ENCODE measurements at places on chromosomes 16 and 17.

- no peak for DNase-seq
Observed at GRCh38 chr17:75288359-75288758, 874 bp downstream of the SLC25A19 start.

GRCh38 chr17:21294321-21295035 is 10.0 kb downstream of the MAP2K3 start:
- DNase-seq: no peak

GRCh38 chr17:51672065-51672464 is 411.7 kb downstream of the UTP18 start:
- no peak for DNase-seq

DNA sequence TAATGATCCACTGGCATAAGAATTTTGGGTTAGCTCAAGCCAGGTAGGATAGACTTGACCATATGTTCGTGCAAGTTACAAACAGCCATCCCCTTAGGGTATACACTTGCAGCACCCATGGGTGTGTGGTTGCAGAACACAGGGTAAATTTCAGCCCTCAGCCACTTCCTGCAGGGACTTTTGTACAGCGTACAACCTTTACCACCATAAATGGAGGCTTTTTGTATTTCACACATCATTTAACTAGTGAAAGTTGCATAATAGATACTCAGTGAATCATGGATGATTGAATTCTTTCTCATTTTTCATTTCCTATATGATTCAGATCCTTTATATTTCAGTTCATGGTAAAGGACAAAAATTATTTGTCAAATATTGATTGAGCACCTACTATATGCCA is 473.9 kb downstream of the CDH13 start:
- no peak for DNase-seq

- no peak for DNase-seq
Observed at GRCh38 chr17:73589363-73589980, 54.8 kb downstream of the SDK2 start.

DNA sequence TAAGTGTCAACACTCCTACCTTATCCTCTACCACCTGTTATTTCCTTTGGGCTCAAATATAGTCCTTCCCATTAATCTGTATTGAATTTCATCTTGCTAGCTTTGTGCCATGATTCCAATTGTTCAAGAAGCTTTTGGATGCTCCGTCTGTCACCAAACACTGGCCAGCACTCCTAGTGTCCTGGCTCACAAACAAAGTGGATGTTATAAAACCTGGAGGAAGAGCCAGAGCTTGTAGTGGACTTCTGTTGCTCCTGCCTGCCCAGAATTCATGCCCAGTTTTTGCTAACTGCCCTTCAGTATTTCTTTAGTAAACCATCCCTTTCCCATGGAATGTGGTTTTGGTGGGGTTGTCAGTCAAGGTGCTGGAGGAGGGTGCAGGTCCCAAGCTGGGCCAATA is 77.2 kb upstream of the HS3ST2 start:
- no peak for DNase-seq

- no peak for DNase-seq
Observed at GRCh38 chr16:80277182-80277581, 263.6 kb upstream of the DYNLRB2 start.

DNA sequence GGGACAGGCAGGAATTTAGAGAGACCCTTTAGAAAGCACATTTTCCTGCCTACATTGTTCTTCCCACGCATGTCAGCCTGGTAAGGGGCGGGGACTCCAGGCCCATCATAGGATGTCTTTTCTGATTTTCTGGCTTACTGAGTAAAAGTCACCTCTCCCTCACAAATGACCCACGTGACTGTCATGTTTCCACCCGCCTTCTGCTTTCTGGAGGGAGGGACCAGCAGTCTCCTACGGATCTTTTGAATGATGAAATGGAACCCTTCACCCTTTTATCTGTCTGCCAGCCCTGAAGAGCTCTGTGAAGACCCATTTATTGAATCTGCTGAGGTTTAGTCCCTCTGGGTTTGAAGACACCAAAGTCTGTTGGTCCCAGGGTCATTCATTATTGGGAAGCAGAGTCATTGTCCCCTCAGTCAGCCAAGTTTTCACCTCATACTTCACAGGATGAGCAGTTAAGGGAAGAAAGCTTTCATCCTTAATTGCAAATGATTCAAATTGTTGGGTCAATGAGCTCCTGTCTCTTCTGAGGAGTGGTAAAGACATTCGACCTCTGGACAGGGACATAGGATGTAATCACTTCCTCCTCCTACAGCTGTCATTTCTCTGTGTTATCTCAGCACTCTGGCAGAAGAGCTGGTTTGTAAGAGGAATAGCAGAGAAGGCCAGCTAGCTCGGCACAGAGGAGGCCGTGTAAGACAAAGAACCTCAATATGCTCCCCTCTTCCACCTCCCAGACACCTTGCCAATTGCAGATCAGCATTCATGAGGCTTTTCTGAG is 446.1 kb downstream of the HS3ST3B1 start:
- no peak for DNase-seq

GRCh38 chr17:75552425-75553294 is 27.2 kb downstream of the LLGL2 start:
- DNase-seq: no peak

DNA sequence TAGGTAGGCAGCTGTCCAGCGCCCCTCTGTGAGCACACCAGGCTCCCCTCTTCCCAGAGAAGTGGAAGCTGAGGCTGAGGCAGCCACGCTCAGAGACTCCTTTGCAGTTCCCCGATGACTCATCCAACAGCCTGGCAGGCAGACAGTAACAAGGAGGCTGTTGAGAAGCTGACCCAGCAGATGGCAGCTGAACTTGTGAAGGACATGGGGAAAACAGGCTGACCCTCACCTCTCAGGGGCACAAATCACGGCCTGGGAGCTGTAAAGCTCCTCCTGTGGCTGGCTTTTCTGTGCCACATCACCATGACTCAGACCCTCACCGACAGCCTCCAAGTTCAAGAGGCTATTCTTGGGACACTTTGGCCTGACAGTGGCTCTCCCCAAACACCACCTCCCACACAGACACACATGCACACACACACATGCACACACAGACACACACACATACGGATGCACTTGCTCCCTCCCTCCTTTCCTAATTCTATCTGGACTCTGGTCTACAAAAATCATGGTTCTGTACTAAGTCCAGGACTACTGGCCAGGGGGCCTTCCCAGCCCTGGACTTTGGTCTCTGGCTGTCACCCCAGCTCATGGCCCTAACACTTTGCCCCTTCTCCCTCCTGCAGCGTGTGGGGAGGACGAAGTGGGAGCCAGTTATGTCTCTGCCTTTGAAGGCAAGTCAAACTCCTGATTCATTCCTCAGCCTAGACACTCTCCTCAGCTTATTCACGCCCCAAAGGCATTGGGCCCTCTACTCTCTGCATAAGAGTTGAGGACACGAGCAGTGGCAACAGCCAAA is 23.2 kb downstream of the MAP3K14 start:
- DNase-seq: no peak

All from activated T-cell treated with anti-CD3 and anti-CD28 coated beads, Interleukin-2, amount 50 U/mL, for 1 hour (primary cell).